SJCRH30 (cell line): ENCODE measurements at places on chromosomes 16 and 17. TPM values are rescaled to one million over a fixed set of nuclear protein-coding genes. Genes with fewer than 3 reads are reported as not detected.

- no peak overlapping the region for H3K27ac ChIP-seq
- DNase-seq = peak; percentile 78
Measured at GRCh38 chr16:11603331-11603750, 16.6 kb upstream of the LITAF start.

The WNT9B gene
- not detected in 2 replicates for total RNA-seq

The AATK gene
- 24.0 and 24.2 TPM in 2 replicates for total RNA-seq

- no peaks in the 10 kb centered on the region for H3K27me3 ChIP-seq
- peaks cover 38% of the 10 kb centered on the region for H3K4me1 ChIP-seq
- no peak for DNase-seq
- H3K36me3 ChIP-seq = no peaks in the 10 kb centered on the region
- H3K27ac ChIP-seq = no peak overlapping the region
- no peak overlapping the region for H3K4me3 ChIP-seq
Measured at GRCh38 chr16:1184156-1184868, 31.4 kb downstream of the CACNA1H start.

The SCGB1C2 gene
- total RNA-seq = not detected in 2 replicates

- no peak overlapping the region for H3K27ac ChIP-seq
- no peak overlapping the region for H3K4me3 ChIP-seq
- H3K4me1 ChIP-seq = no peaks in the 10 kb centered on the region
- DNase-seq = no peak
- no peaks in the 10 kb centered on the region for H3K27me3 ChIP-seq
Measured at GRCh38 chr16:88539261-88539651, 30.9 kb upstream of the ZC3H18 start.
